ENCODE measurements at places on chromosomes 4 and X.

GRCh38 chrX:13598877-13599276, 29.5 kb downstream of the EGFL6 start:
- no peak overlapping the region for H3K4me3 ChIP-seq
- H3K27ac ChIP-seq, result no peak overlapping the region
- H3K27me3 ChIP-seq, result no peaks in the 10 kb centered on the region
- no peaks in the 10 kb centered on the region for H3K4me1 ChIP-seq
- H3K36me3 ChIP-seq, result no peaks in the 10 kb centered on the region

- DNase-seq, result no peak
- H3K27ac ChIP-seq, result no peak overlapping the region
- H3K36me3 ChIP-seq, result peaks cover 54% of the 10 kb centered on the region
- no peak overlapping the region for H3K4me3 ChIP-seq
These were observed 51.5 kb downstream of the TMEM165 start for GRCh38 chr4:55447108-55447708.

- no peaks in the 10 kb centered on the region for H3K4me1 ChIP-seq
- no peaks in the 10 kb centered on the region for H3K27me3 ChIP-seq
These were observed 548 bp downstream of the TLR1 start for GRCh38 chr4:38803833-38804653.

- DNase-seq, result no peak
- H3K27me3 ChIP-seq, result no peaks in the 10 kb centered on the region
- no peaks in the 10 kb centered on the region for H3K36me3 ChIP-seq
- no peak overlapping the region for H3K27ac ChIP-seq
These were observed 48.8 kb downstream of the HS6ST2 start for GRCh38 chrX:132909643-132910042.

DNA sequence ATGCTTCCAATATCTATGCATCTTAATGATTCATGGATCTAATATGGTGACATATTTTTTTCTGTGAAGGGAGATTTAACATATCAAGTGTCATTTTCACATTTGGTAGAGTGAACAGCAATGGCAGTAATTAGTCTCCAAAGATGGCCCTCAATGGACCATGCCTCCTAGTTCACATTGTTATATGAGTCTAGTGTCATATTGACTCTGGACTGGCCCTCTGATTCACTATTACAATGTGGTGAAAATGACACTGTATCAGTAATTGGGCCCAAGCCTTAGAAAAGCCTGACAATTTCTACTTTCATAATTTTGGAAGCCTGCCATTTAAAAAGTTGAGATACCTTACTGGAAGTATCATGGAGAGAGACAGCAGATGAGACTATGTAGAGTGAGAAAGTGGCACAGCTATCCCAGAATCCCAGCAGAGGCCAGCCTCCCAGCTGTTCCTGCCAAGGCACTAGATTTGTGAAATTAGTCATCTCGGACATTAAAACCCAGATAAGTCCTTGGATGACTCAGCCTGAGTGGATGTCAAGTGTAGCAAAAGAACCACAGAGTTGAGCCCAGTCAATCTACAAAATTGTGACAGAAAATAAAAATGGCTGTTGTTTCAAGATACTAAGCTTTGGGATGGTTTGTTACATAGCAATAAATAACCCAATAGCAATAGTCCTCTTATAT, 68.4 kb downstream of the ARHGEF38 start:
- no peaks in the 10 kb centered on the region for H3K36me3 ChIP-seq
- H3K27ac ChIP-seq, result no peak overlapping the region
- DNase-seq, result no peak
- H3K27me3 ChIP-seq, result no peaks in the 10 kb centered on the region
- H3K4me3 ChIP-seq, result no peak overlapping the region

DNA sequence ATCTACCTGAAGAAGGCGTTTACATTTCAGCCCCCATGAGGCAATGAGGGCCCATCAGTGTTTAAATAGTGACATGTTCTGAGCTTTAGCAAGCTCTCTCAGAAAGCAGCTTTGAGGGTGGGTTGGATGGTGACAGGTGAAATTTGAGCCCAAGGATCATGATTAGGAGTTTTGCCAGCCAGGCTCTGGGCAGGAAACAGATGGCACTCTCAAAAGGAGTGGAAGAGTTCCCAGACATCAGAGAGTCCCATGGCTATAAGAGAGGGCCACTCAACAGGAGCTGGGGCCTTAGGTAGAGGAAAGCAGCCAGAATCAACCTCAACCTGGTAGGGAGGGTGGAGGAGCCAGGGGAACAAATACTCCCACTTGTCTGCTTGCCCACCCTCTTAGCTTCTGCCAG, 499.8 kb downstream of the MID1IP1 start:
- H3K4me1 ChIP-seq, result no peaks in the 10 kb centered on the region
- peak; percentile 11 for DNase-seq

DNA sequence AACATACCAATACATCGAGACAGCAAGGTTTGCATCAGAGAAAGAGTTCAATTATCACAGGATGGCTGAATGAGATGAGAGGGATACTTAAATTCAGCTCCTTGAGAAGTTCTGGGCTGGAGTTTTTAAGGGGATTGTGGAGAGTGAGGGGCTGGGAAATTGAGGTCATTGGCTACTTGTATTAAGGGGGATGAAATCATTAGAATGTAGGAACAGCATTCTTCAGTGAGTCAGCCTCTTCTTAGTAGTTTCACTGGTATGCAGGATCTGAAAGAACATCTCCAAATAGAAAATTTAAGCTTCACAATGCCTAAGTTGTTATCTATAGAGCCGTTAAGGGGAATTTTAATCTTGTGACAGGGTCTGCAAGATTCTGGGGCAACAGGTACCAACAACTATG, 211.6 kb upstream of the TAPT1 start:
- DNase-seq, result no peak
- H3K27ac ChIP-seq, result no peak overlapping the region
- H3K36me3 ChIP-seq, result no peaks in the 10 kb centered on the region
- H3K27me3 ChIP-seq, result no peaks in the 10 kb centered on the region

DNA sequence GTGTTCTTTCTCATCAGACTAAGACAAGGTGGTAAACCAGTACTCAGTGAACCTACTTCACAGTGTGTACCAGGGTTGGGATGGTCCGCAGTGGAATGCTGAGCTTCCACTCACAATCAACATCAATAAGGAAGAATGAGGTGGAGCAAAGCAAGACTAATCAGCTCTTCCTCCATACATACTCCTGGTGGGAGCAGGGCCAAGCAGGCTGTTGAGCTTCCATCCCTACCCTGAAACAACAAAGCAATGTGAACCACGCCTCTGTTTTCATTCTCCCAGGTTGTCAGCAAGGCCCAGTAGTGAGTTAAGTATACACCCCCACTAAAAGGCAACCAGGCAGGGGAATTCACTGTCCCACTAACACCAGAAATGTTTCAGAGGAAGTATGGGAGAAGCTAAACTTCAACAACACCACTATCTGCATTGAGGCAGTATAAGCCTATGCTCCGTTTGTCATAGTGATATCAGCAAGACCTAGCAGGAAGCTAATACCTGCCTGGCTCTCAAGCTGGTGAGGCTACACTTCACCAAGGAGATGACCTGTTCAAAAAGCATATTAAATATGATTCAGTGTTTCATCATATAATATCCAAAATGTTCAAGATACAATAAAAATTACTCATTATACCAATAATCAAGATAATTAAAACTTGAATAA, 109.5 kb downstream of the DDX60 start:
- H3K4me1 ChIP-seq, result no peaks in the 10 kb centered on the region
- H3K4me3 ChIP-seq, result no peak overlapping the region
- no peaks in the 10 kb centered on the region for H3K36me3 ChIP-seq
- no peaks in the 10 kb centered on the region for H3K27me3 ChIP-seq
- DNase-seq, result no peak

- no peak overlapping the region for H3K4me3 ChIP-seq
- no peak for DNase-seq
- H3K27me3 ChIP-seq, result peaks cover 28% of the 10 kb centered on the region
- no peak overlapping the region for H3K27ac ChIP-seq
- H3K36me3 ChIP-seq, result no peaks in the 10 kb centered on the region
- no peaks in the 10 kb centered on the region for H3K4me1 ChIP-seq
These were observed 851 bp downstream of the SFRP2 start for GRCh38 chr4:153788051-153788412.

DNA sequence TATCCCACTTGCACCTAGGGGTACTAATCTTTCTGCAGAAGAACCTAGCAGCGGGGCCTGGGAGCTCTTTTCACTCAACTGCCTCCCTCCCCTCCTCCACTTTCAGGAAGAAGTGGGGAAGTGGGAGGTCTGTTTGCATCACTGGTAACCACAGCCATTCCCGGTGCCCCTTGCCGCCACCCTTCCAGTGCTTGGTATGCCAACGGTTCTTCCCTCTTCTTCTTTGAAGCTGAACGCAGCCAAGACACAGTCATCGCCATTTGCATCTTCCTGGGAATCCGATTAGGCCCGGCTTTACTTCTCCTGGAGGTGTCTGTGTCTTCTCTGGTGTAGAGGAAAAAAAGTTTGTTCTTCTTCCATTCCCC, 47.2 kb upstream of the RBPJ start:
- no peaks in the 10 kb centered on the region for H3K27me3 ChIP-seq
- no peak overlapping the region for H3K27ac ChIP-seq
- H3K36me3 ChIP-seq, result no peaks in the 10 kb centered on the region
- no peak for DNase-seq
- no peak overlapping the region for H3K4me3 ChIP-seq

DNA sequence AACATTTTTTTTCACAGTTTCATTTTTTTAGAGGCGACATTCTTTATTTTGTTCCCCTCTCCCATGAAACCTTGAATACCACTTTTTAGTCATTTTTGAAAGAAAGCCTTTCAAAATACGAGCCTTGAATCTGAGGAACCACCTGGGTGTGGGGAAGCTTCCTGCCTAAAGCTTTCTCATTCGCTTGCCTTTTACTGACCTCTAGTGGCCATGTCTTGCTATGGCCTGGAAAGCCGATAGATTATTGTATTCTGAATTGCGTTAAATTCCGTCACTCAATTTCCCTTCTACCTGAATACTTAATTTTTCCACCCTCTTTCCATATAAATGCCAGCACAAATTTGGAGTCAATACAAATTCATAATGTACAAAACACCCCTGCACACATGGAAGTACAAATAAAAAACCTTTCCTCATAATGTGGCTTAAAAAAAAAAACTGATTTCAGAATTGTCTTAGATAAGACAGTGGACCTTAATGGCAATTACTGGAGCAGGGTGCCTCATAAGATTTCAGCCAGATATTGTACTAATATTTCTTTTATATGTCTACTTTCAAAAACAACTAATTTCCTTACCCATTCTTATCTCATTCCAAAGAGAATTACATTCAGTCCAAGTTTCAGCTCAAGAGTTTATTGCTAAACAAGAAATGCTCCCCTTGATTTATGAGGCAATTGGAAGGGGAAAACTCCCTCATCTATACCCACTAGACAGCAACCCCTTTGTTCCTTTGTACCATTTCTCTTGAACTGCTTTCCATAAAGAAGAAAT, 217.9 kb downstream of the CENPC start:
- peak; percentile 69 for DNase-seq
- H3K27ac ChIP-seq, result no peak overlapping the region
- H3K4me3 ChIP-seq, result no peak overlapping the region
- no peaks in the 10 kb centered on the region for H3K36me3 ChIP-seq

DNA sequence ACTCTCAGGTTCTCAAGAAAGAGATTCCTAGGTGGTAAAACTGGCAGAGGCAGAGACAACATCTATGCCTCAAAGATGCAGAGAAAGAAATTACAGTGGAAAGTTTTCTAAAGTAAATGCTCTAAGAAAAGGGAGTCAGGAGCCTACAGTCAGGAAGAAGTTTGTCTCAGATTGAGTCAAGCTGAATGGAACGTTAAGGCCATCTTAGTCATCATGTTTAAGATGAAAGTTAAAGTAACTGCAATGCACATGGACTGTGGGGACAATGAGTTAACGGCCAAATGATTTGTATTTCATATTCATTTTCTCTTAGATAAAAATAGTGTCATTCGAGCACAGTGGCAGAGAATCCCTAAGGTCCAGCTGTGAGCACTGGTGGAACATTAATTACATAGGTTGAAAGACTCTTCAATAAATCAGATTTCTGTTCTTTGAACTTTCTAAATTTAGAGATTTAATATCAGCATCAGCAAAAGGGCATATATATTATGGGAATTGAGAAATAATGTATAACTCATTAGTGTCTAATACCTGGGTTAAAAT, 384.6 kb downstream of the DTHD1 start:
- no peak for DNase-seq
- H3K4me1 ChIP-seq, result no peaks in the 10 kb centered on the region
- H3K27me3 ChIP-seq, result no peaks in the 10 kb centered on the region
- H3K27ac ChIP-seq, result no peak overlapping the region
- H3K4me3 ChIP-seq, result no peak overlapping the region

DNA sequence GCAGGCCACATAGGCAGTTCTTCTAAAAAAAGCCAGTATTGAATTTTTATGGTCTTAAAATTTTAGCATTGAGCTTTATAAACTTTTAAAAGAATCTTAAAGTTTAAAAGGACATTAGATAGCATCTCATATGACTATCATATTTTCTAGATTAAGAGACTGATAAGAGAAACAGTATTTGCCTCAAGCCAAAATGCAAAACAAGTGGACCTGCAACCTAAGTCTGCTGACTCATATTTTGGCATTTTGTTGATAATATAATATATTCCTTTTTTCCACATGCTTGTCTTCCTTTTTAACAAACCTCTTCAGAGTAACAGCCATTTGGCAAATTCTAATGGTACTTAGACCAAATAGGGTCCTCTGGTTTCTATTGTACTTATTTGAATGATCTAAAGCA, 328.5 kb upstream of the GALNTL6 start:
- no peaks in the 10 kb centered on the region for H3K27me3 ChIP-seq
- H3K4me3 ChIP-seq, result no peak overlapping the region
- no peak for DNase-seq
- no peaks in the 10 kb centered on the region for H3K36me3 ChIP-seq

GRCh38 chr4:116866106-116866505, 219.3 kb downstream of the TRAM1L1 start:
- no peaks in the 10 kb centered on the region for H3K36me3 ChIP-seq
- no peak overlapping the region for H3K27ac ChIP-seq
- no peak for DNase-seq
- no peaks in the 10 kb centered on the region for H3K27me3 ChIP-seq
- no peaks in the 10 kb centered on the region for H3K4me1 ChIP-seq

DNA sequence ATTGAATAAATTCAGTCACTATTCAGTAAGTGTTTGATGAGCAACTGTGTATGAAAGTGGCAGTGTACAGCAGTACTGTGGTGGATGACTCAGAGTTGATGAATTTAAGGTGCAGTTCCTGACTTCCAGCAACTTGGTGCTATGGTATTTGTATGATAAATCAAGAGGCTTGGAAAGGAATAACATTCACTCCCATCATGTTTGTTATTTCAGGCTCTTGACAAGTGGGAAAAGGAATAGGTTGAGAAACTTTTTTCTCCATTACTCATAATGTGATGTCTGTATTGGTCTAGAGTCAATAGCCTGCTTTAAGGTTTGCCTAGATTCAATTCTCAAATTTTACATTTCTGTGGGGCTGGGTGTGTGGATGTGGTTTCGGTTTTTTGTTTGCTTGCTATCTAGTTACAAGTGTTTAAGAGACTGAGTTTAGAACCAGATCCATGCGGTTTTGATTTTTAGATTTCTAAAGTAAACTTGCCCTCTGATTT, 35.1 kb upstream of the CYP2U1 start:
- no peaks in the 10 kb centered on the region for H3K4me1 ChIP-seq
- peak overlapping the region; percentile 50 for H3K27ac ChIP-seq
- no peaks in the 10 kb centered on the region for H3K27me3 ChIP-seq
- H3K36me3 ChIP-seq, result no peaks in the 10 kb centered on the region

GRCh38 chr4:174381440-174381800, 97.7 kb downstream of the CEP44 start:
- H3K4me3 ChIP-seq, result no peak overlapping the region
- no peaks in the 10 kb centered on the region for H3K36me3 ChIP-seq
- H3K4me1 ChIP-seq, result no peaks in the 10 kb centered on the region
- no peaks in the 10 kb centered on the region for H3K27me3 ChIP-seq
